Stimulated activated CD8-positive, alpha-beta memory T cell treated with anti-CD3 and anti-CD28 coated beads, Interleukin-7, amount 100 ng/mL, for 4 hours (primary cell): ENCODE measurements at places on chromosomes 7 and 10.

GRCh38 chr10:42428534-42428933 lies 209.8 kb downstream of the ZNF33B start:
- no peak for DNase-seq

DNA sequence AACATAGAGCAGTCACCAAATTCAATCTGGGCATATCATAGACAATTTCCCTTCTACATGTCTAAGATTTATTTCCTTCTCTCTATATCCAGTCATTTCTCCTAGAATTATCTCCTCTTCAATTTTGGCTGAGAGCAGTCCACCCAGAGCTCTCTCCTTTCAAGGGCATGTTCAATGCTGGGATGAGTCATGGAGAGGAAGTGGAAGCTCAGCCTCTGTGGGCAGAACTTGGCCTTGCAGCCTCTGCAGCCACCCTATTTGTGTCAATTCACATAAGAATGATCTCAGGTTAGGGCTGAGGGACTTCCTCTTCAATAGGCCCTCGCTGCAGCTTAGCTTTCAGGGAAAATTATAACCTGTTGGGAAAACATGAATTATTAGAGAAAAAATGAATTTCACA lies 560.8 kb downstream of the POM121L12 start:
- DNase-seq: no peak

DNA sequence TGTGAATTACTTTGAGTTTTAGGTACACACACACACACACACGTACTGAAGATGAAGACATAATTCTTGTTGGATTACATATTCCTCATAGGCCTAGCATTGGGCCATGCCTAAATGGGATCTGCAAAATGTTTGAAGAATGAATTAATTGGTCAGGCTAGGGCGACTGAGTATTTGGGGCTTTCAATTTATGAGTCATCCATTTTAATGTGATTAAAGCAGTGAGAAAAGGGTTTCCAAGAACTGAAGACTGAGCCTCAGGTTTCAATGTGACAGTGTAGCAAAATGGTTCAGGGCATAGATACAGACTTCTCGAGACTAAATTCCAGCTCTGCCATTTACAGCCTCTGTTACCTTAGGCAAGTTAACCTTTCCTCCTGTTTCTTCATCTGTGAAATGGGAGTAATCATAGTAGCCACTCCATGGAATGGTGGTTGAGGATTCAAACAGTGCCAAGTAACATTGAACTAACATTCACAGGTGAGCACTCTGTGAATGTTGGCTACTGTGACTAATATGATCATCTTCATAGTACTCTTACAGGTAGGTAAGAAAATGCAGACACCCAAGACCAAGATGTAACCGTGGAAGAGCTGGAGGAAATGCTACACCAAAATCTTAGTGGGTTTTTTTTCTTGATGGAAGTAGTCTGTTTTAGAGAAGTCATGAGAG lies 7.6 kb downstream of the BPGM start:
- no peak for DNase-seq

DNA sequence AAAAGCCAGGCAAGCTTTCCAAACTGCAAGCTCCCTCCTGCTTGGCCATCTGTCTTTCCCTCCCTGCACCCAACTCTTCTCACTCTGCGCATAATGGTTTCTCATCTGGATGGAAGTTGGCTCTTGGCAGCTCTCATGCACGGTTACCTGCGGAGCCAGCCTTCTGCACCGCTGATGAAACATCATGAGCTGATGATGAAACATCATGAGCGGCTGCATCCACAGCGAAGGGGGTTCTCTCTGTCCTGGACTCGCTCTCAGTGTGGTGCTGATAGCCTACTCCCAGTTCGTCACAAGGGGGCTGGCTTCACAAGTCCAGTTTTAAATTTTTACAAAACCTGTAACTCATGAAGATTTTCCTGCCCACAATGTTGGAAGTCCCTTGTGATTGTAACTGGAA lies 457.5 kb downstream of the ACTR3B start:
- no peak for DNase-seq

DNA sequence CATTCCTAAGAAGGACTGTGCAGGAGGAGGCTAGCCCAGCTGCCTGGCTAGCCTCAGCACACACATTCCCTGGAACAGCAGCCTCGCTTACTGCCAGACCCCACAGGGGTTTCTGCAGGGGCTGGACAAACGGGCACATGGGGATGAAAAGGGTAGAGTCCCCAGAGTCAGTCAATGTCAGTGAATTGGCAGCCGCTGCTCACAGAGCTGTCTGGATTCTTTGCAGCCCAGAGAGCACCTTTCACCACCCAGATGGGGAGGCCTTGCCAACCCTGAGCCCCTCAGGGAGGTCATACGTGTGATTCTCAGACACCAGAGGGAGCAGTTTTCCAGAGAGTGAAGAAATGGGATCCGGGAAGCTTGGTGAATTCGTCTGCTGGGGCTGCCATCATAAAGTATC lies 143.3 kb downstream of the KCNMA1 start:
- no peak for DNase-seq

DNA sequence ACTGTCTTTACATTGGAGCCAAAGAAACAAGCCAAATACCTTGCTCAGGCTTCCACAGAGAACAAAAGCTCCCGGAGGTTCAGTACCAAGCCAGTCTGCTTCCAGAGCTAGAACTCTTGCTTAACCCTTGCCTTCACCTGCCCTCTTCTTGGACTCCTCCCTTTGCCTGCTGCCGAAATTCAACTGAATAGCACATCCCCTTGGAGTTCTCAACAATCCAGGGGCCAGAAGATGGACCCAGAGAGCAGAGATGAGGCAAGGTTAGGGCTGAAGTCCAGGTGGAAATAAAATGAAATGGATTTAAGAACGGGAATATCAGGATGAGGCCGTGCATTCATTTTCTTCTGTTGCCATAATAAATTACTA lies 876 bp upstream of the PIK3AP1 start:
- no peak for DNase-seq

DNA sequence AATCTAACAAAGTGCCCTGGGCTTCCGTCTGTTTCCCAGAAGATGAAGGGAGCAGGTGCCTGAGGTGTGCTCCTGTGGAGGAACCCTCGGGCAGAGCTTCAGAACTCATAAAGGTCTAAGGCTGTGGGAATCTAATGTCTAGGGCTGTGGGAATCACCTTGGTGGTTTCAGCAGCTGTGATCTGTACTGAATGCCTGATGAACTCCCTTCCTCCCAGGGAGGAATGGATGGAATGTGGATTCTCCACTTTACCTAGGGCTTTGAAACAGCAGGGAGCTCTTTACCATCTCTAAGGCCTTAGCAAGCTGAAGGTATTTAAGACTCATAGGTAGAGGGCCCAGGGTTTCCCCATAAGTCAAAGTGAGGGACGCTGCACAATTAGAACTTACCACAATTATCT lies 36.0 kb upstream of the SEMA3E start:
- DNase-seq: no peak

- no peak for DNase-seq
These were observed 61.6 kb downstream of the LHPP start for GRCh38 chr10:124522933-124523871.
